ENCODE measurements at places on chromosomes 3 and 15. TPM values are rescaled to one million over a fixed set of nuclear protein-coding genes. Genes with fewer than 3 reads are reported as not detected.

Gene SNX22
- 0.07 TPM for total RNA-seq

Gene KIF15
- total RNA-seq: 27.2 TPM

Gene CELF6
- total RNA-seq: 0.92 TPM

Gene FRMD5
- total RNA-seq: not detected

Gene CDC25A
- total RNA-seq: 35.8 TPM

Gene BNC1
- total RNA-seq: not detected

Gene GPR87
- not detected for total RNA-seq

Gene SLC28A2
- total RNA-seq: not detected

DNA sequence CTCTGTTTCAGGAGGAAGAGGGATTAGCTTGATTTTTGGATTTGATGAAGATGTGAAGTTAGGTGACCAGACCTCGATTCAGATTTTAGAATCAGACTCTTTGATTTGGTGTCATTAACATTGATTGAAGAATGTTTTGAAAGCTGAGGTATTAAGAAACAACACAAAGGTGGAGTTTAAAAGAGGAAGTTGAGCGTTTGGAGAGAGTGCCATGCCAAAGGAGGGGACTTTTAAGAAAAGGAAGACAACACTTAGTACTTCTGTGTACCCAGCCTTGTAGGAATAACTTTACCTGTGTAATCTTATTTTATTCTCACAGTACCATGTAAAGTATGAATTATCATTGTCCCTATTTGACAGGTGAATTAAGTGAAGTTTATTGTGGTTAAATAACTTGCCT, 34.4 kb downstream of the PPARG start:
- no peaks in the 10 kb centered on the region for H3K36me3 ChIP-seq
- H3K27ac ChIP-seq: no peak overlapping the region
- H3K4me3 ChIP-seq: no peak overlapping the region
- H3K27me3 ChIP-seq: peaks cover 29% of the 10 kb centered on the region
- H3K4me1 ChIP-seq: no peaks in the 10 kb centered on the region

DNA sequence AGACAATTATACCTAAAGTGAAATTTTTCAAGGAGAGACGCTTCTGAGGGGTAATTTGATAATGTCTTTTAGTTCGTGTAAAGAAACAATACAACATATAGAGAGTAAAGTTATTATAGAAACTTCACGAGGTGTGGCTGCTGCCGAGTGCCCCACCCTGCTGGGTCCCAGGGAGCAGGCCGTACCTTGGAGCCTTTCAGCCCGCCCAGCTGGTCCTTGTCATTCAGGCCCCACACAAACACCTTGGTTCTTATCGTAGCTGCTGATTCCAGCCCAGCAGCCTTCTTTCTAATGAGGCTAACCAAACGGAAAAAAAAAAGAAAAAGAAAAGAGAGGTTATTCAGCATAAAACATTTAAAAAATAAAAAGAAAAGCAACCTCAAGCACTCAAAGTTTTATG, 83.1 kb upstream of the OCA2 start:
- H3K4me3 ChIP-seq: no peak overlapping the region
- H3K27me3 ChIP-seq: no peaks in the 10 kb centered on the region
- DNase-seq: no peak
- peaks cover 5% of the 10 kb centered on the region for H3K36me3 ChIP-seq

- peak overlapping the region; percentile 96 for H3K4me3 ChIP-seq
- peak overlapping the region; percentile 44 for H3K27ac ChIP-seq
- DNase-seq: no peak
- H3K27me3 ChIP-seq: peaks cover 16% of the 10 kb centered on the region
- no peaks in the 10 kb centered on the region for H3K36me3 ChIP-seq
Observed at GRCh38 chr3:11717768-11718636, 74.3 kb upstream of the VGLL4 start.

GRCh38 chr15:56948764-56949101, 30.3 kb downstream of the TCF12 start:
- no peak overlapping the region for H3K27ac ChIP-seq
- no peaks in the 10 kb centered on the region for H3K27me3 ChIP-seq
- peaks cover 20% of the 10 kb centered on the region for H3K4me1 ChIP-seq
- no peak for DNase-seq
- no peak overlapping the region for H3K4me3 ChIP-seq

GRCh38 chr3:128285042-128285966, 132.0 kb downstream of the EEFSEC start:
- no peak overlapping the region for H3K27ac ChIP-seq
- H3K4me1 ChIP-seq: no peaks in the 10 kb centered on the region
- DNase-seq: no peak
- no peak overlapping the region for H3K4me3 ChIP-seq
- H3K36me3 ChIP-seq: no peaks in the 10 kb centered on the region

DNA sequence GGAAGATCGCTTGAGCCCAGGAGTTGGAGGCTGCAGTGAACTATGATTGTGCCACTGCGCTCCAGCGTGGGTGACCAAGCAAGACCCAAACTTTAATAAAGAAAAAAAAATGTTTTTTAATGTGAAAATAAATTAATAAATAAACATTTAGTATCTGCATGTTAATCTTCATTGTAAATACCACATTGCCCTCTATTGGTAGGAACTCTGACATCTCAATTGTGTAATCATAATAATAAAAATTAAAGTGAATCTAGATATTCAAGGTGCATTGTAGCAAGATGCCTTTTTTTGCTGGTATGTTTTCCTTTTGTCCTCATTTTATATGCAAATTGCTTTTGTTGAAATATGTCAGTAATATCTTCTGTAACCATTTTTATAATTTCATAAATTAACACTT, 95.0 kb upstream of the LIMD1 start:
- H3K36me3 ChIP-seq: peaks cover 10% of the 10 kb centered on the region
- H3K4me3 ChIP-seq: no peak overlapping the region
- H3K27me3 ChIP-seq: no peaks in the 10 kb centered on the region
- no peak overlapping the region for H3K27ac ChIP-seq
- no peaks in the 10 kb centered on the region for H3K4me1 ChIP-seq
- no peak for DNase-seq

GRCh38 chr3:106839576-106840280, 537.5 kb upstream of the CCDC54 start:
- H3K36me3 ChIP-seq: peaks cover 5% of the 10 kb centered on the region
- H3K4me1 ChIP-seq: no peaks in the 10 kb centered on the region
- no peak overlapping the region for H3K27ac ChIP-seq
- no peak overlapping the region for H3K4me3 ChIP-seq

DNA sequence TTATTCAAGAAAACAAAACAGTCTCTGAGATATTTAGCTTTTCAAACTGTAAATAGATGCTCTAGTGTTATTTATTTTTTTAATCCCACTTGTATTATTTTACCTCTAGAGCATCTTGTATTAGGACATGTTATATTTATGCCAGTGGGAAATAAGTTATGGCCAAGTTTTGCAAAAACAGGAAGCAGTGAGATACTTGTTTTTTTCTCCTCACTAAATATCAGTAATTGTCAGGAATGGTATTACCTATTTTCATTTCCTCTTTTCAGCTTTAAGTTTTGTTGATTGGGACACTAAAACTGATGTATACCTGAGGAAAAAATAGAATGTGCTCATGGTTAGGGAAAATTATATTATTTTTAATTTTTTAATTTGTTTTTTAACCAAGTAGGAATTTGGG, 8.6 kb upstream of the IL20RB start:
- no peaks in the 10 kb centered on the region for H3K27me3 ChIP-seq
- H3K27ac ChIP-seq: no peak overlapping the region
- no peak overlapping the region for H3K4me3 ChIP-seq

DNA sequence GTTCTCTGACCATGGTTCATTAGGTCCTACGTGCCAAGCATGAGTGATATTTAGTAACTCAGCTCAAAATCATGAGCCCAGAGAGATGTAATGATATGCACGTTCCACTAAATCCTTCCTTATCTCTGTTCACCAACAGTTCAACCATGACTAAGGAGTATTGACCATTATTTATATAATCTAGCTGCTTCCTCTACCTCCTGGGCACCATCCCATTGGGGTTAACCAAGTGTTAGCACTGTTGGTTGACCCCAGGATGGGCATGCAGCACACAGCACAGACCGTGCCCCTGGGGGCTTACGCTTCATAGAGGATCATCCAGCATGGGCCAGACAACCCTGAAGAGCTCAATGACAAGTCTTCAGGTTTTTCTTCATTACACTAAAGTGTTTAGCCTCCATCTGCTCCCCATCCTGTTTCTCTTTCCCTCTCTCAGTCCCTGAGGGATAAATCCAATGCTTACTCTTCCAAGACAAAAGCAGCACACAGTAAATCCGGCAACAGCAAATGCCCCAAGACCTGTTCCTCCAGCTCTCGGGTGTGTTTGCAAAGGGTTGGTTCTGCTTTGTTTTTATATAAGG, 10.4 kb downstream of the FAM174B start:
- no peak overlapping the region for H3K27ac ChIP-seq
- H3K27me3 ChIP-seq: peaks cover 33% of the 10 kb centered on the region
- no peaks in the 10 kb centered on the region for H3K4me1 ChIP-seq
- no peaks in the 10 kb centered on the region for H3K36me3 ChIP-seq
- no peak overlapping the region for H3K4me3 ChIP-seq

DNA sequence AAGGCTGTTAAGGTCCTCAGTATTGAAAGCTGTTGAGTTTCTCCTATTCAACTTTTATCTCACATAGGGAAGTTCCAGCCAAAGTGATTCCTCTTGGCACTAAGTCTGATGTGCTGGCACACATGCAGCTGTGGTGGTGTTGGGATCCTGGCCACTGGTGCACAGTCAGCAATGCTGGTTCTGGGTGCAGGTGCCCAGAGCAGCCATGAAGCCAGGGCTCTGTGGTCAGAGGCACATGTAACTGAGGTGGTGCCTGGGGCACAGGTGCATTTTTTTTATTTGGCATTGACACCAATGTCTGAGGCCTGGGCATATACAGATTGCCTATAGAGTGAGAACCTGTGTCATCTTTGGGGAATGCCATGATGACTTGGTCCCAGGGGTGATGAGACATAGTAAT, 271.4 kb downstream of the POLQ start:
- no peaks in the 10 kb centered on the region for H3K36me3 ChIP-seq
- no peak overlapping the region for H3K4me3 ChIP-seq

GRCh38 chr15:76062286-76062685, 2.5 kb downstream of the TMEM266 start:
- no peak for DNase-seq
- H3K4me1 ChIP-seq: peaks cover 30% of the 10 kb centered on the region
- H3K36me3 ChIP-seq: no peaks in the 10 kb centered on the region

DNA sequence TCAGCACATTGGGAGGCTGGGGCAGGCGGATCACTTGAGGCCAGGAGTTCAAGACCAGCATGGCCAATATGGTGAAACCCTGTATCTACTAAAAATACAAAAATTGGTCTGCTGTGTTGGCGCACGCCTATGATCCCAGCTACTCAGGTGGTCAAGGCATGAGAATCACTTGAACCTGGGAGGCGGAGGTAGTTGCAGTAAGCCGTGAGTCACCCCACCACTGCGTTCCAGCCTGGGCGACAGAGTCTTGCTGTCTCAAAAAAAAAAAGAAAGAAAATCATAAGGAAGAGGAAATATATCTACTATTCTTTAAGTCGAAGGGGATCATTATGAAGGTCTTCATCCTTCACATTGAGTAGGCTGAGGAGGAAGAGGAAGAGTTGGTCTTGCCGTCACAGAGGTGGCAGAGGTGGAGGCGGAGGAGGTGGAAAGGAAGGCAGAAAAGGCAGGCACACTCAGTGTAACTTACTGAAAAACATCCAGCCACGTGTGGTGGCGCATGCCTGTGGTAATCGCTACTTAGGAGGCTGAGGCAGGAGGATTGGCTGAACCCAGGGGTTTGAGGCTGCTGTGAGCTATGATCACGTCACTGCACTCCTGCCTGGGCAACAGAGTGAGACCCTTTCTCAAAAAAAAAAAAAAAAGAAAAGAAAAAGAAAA, 14.2 kb downstream of the CSK start:
- H3K27ac ChIP-seq: peak overlapping the region; percentile 80
- DNase-seq: no peak
- H3K4me1 ChIP-seq: peaks cover 60% of the 10 kb centered on the region
- H3K27me3 ChIP-seq: no peaks in the 10 kb centered on the region

- peak overlapping the region; percentile 67 for H3K27ac ChIP-seq
- peaks cover 23% of the 10 kb centered on the region for H3K4me1 ChIP-seq
- H3K4me3 ChIP-seq: peak overlapping the region; percentile 56
- DNase-seq: no peak
- H3K27me3 ChIP-seq: no peaks in the 10 kb centered on the region
Observed at GRCh38 chr3:69065318-69065964, 13.3 kb upstream of the TMF1 start.

- H3K27ac ChIP-seq: no peak overlapping the region
- DNase-seq: no peak
- no peaks in the 10 kb centered on the region for H3K4me1 ChIP-seq
- peaks cover 14% of the 10 kb centered on the region for H3K27me3 ChIP-seq
- no peaks in the 10 kb centered on the region for H3K36me3 ChIP-seq
Observed at GRCh38 chr3:176935194-176935888, 261.9 kb downstream of the TBL1XR1 start.

- H3K27me3 ChIP-seq: peaks cover 10% of the 10 kb centered on the region
- DNase-seq: no peak
- H3K4me1 ChIP-seq: no peaks in the 10 kb centered on the region
Observed at GRCh38 chr3:146214493-146214892, 36.4 kb downstream of the PLSCR4 start.

DNA sequence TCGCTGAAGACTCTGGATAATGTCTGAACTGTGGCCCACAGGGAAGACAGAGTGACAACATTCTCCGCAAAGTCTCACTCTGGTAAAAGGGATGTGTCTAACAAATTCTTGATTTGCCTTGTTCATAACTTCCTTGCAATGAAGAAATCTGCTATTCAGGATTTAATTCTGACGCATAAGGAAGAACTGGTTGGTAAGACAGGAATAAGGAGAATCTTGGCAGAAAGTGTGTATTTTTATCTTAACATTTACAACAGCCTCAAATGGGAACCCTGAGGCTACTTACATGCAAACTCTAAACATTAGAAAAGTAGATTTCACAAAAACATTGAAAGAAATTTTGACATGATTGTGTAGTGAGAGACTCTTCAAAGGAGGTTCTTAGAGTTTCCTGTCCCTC, 10.8 kb upstream of the PLD1 start:
- peaks cover 3% of the 10 kb centered on the region for H3K27me3 ChIP-seq
- H3K27ac ChIP-seq: no peak overlapping the region
- H3K36me3 ChIP-seq: no peaks in the 10 kb centered on the region
- DNase-seq: no peak
- H3K4me3 ChIP-seq: no peak overlapping the region

- no peaks in the 10 kb centered on the region for H3K36me3 ChIP-seq
- no peak for DNase-seq
- no peak overlapping the region for H3K27ac ChIP-seq
Observed at GRCh38 chr15:101020451-101020850, 101.3 kb downstream of the LRRK1 start.

- no peak overlapping the region for H3K4me3 ChIP-seq
- no peak overlapping the region for H3K27ac ChIP-seq
- no peaks in the 10 kb centered on the region for H3K27me3 ChIP-seq
- H3K36me3 ChIP-seq: peaks cover 4% of the 10 kb centered on the region
Observed at GRCh38 chr3:20055020-20055775, 15.0 kb downstream of the KAT2B start.

- no peak for DNase-seq
- no peaks in the 10 kb centered on the region for H3K4me1 ChIP-seq
- H3K27ac ChIP-seq: no peak overlapping the region
- H3K27me3 ChIP-seq: peaks cover 4% of the 10 kb centered on the region
- H3K36me3 ChIP-seq: no peaks in the 10 kb centered on the region
- H3K4me3 ChIP-seq: no peak overlapping the region
Observed at GRCh38 chr15:48696627-48697312, 51.3 kb upstream of the FBN1 start.

GRCh38 chr3:30554317-30554690, 52.1 kb upstream of the TGFBR2 start:
- no peaks in the 10 kb centered on the region for H3K27me3 ChIP-seq
- H3K4me3 ChIP-seq: no peak overlapping the region
- no peaks in the 10 kb centered on the region for H3K36me3 ChIP-seq
- no peaks in the 10 kb centered on the region for H3K4me1 ChIP-seq
- DNase-seq: no peak
- no peak overlapping the region for H3K27ac ChIP-seq

- peaks cover 69% of the 10 kb centered on the region for H3K4me1 ChIP-seq
- H3K27ac ChIP-seq: peak overlapping the region; percentile 98
- H3K27me3 ChIP-seq: no peaks in the 10 kb centered on the region
- peak overlapping the region; percentile 89 for H3K4me3 ChIP-seq
- DNase-seq: peak; percentile 93
- peaks cover 4% of the 10 kb centered on the region for H3K36me3 ChIP-seq
Observed at GRCh38 chr3:13012221-13012691, 61.0 kb downstream of the IQSEC1 start.

All from natural killer cell treated with Interleukin-12 subunit alpha and Interleukin-12 subunit beta and Interleukin-15 and Interleukin-18, amount 100 ng/mL, for 72 hours (primary cell).